ENCODE measurements at places on chromosomes 1 and 21.

DNA sequence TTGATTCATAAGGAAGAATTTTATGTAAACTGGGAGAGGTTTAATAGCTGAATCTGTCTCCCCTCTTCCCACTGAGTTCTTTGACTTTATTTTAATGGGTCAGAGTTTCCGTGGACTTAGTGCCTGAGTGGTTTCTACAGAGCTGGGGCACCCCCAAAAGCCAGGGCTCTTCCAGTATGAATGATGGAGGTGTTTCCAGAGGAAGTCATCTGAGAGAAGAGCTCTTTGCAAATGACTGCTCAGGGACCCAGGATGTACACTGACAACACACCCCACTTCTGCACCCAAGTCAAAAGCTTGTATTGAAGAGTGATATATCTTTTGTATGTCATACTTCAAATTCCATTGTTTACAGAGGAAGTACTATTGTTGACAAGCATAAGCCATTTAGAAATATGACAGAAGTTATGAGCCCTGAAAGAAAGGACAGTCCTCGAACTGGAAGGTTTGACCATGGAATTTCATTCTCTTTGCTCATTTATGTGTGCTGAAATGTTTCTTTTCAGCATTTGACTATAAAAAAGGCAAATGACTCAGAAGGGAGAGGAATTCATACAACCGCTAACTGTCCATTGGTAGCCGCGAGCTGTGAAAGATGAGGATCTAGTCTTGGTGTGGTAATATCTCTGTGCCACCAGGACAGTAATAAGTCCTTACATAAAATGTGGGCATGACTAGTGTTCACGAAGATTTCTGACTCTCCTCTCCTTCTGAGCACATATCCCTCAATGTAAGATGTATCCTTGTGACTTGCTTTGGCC, 25.4 kb upstream of the LMX1A start:
- no peak for DNase-seq

DNA sequence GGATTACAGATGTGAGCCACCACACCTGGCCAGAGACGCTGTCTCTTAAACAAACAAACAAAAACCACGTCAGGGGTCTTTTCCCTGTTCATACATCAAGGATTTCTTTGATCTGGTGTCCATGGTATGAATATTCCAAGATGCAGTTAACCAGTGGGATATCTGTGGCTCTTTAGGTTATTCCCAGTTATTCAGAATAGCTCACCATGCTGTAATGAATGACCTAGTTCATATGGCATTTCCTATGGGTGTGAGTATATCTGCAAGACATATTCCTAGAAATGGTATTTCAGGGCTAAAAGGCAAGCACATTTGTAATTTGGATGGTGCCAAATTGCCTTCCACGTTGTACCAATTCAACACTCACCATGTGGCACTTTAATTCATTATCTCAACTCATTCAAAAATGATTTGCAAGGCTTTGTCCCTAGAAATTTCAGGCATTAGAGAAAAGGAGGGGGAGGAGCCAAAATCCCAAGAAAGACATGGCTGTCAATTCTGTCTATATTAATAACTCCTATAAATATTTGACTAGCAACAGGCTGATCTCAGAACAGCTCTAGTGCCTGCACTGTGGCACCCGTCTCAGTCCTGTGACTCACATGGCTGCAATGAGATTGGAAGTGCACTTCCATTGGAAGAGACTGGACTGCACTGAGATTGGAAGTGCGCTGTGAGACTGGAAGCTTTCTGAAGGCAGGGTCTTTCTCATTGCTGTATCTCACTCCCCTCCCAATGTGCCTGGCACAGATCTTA, 6.0 kb upstream of the STMN1 start:
- DNase-seq: no peak

- no peak for DNase-seq
Measured at GRCh38 chr1:181104790-181105133, 16.3 kb downstream of the IER5 start.

GRCh38 chr1:154178013-154178412, 13.9 kb downstream of the TPM3 start:
- no peak for DNase-seq

DNA sequence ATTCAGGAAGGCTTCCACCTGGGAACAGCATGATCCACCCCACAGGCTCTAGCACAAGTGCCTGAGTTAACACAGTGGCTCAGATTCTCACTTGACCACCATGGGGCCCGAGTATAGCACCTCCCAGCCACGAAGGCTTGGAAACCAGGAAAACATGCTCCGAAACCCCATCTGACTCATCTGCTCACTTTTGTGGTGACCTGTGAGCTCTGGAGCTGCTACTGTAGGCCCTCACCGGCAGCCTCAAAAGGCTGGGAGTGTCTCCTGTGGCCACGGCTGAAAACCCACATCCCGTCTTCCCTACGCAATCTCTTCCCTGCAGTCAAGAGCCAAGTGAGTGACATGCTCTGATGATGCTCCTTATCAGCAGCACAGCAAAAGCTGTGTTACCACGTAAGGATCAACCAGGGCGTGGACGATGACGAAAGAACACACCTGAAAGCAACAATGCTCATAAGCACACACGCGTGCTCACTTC, 81.4 kb downstream of the TGFBR3 start:
- no peak for DNase-seq

DNA sequence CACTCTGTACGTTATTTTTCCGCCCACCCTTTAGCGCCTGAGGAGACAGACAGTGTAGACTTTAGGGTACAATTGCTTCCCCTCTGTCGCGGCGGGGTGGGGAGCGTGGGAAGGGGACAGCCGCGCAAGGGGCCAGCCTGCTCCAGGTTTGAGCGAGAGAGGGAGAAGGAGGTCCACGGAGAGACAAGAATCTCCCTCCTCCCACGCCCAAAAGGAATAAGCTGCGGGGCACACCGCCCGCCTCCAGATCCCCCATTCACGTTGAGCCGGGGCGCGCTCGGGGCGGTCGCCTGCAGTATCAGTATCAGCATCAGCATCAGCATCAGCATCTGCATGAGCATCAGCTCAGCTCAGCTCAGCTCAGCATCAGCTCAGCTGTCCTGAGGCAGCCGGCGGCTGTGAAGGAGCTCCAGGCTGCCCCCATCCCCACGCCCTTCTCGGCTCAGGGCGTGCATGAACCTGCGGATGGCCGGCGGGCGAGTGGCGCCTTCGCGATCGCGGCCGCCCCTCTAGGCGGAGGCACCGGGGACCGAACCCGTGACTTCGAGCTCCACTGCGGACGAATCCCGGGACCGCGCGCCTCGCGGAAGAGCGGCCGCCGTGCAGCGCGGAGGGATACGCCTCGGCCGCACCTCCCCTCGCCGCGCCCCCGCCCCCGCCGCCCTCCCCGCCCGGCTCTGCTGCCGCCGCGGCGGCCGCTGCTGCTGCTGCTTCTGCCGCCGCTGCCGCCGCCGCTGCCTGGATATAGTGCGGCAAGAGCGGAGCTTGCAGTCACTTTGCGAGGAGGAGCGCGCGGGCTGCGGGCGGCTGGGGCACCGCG, at the start of gene NCAM2:
NCAM2 (plus strand) TSS at position 774 of the 820 bp plus-strand sequence.
- DNase-seq: peak; percentile 92

DNA sequence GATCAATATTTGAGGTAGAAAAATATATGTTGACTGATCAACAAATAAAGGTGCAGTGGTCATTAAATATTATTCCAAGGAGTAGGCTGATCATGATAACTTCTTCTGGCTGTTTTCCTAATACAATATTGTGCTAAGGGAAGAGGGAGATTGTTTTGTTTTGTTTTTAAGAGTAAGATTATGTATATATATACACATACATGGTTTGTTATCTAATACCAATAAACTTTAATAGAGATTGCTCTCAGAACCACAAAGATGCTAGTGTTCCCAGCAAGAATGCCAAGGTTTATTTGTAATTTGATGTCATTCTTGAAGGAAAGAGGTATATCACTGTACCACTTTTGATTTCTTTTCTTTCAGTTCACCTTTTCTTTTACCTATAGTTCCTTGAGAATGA, 10.1 kb downstream of the CLCA2 start:
- no peak for DNase-seq

DNA sequence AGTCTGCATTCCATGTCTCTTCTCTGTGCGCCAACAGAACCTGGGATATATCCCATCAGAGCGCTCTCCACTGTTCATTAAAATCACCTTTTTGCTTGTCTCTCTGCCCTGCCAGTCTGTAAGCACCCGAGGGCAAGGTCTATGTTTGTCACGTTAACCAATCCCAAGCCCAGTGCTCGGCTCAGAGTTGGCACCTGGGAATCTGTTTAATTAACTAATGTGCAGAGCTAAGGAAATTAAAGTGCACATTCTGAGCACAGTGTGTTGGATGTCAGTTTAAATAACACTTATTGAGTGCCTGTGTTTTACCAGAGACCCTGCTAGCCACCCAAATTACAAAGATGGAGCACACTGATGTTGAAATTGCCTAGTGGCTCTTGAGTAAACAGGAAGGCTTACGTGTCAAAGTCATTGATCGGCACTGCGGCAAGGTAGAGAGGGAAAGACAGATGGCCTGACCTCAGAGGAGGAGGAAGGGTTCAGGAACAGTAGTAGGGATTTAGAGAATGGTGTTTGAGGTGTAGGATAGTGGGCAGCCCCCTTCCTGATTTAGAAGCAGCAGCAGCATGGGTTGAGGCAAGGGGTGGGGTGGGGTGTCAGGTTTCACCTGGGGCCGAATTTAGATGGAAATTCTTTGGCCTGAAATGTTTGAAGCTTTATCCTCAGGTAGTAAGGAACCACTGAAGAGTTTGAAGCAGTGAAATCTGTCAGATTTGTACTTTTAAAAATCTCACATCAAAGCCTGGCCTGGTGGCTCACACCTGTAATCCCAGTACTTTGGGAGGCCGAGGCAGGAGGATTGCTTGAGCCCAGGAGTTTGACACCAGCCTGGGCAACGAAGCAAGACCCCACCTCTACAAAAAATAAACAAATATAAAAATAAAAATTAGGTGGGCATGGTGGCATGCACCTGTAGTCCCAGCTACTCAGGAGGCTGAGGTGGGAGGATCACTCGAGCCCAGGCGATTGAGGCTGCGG, 7.7 kb downstream of the ARMH1 start:
- no peak for DNase-seq

DNA sequence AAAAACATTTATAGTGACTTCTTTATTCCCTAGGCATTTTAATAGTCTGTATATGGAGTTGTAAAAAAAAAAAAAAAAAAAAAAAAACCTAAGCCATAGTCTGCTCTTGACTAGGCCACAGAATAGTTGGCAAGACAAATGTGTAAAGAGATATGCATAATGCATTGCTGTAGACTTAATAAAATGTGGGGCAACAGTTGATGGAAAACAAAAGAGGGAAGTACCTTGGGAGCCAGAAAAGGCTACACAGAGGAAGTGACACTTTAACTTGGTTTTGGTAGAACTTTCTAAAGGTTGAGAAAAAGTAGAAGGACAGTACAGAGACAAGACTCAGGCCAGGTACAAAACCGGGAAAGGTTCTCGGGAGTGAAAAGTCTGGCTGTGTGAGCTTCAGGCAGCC, 802.9 kb upstream of the ADAMTS5 start:
- no peak for DNase-seq

DNA sequence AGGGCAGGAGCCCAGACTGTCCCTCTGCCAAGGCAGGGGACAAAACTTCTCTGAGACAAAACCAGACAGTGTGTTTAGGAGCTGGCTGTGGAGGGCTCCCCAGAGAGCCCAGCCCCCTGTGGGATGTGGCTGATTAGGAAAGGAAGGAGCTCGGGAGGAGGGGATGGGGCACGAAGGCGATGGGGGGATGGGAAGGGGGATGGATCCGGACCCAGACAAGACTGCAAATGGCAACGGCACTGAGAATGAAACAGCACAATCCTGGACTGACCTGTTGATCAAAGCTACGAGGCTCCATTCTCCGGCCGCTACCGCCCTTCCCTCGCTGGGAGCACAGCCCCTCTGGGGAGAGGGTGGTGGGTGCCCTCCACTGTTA, 33.1 kb downstream of the FOXO6 start:
- peak; percentile 47 for DNase-seq

- DNase-seq: no peak
Measured at GRCh38 chr1:229627003-229627402, 956 bp downstream of the URB2 start.

DNA sequence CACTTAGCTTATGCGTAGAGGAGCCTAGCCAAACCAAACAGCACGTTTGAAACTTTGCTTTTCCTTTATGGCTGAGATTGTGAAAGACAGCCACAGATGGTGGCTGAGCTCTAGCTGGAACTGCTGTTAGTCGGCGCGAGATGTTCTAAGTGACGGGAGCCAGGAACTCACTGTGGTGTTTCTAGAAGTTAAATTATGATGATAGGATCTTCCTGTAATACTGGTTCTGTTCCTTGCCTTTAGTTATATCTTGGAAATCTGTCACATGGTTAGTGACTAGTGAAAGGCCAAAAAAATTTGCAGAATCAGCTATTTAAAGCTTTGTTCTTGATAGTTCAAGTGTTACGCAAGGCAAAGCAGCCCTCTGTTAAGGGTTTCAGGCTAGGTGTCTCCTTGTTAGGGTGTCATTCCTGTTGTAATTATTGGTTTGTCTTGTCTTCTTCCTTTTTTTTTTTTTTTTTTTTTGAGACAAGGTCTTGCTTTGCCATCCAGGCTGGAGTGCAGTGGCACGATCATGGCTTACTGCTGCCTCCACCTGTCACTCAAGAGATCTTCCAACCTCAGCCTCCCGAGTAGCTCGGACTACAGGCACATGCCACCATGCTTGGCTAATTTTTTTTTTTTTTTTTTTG, 22.6 kb downstream of the AK4 start:
- no peak for DNase-seq

- no peak for DNase-seq
Measured at GRCh38 chr1:46510341-46510997, 20.8 kb downstream of the DMBX1 start.

DNA sequence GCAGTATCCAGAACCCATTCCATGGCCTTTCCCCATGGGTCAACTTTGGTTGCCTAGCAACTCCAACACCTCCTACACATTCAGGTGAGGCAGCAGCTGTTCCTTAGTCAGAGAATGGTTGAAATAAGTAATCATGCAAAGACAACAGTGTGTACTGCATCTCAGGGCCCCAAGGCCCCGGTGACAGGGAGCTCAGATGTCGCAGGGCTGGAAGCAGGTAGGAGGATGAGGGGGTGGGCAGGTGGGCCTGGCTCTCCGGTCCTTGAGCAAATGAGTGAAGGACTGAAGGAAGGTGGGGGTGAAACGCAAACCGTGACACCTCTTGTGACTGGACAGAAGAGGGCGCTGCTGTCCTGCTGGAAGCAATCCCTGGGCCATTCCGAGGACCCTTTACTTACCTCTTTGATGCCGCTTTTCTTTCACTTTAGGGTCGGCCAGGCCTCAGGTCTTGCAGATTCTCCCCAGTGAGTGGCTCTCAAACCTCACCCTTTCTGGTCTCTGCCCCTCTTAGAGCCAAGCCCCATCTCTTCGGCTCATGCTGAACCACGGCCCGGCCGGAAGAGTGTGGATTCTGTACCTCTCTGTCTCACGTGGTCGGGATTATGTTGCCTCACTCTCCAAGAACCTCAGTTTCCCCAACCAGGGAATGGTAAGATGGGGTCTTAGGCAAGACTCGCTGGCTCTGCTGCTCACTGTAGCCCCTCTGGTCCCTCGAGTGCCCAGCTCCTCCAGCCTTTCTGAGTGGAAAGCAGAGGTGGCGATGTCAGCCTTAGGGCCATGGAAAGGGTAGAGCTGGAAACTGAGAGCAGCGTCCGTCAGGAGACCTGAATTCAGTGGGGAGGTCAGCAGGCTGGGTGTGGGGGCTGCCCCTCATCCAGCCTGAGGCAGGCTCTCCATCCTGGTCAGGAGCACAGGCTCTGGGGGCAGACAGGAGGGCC, 5.6 kb upstream of the KCNA10 start:
- peak; percentile 77 for DNase-seq

Measured in D341Med (cell line).